Stimulated activated CD8-positive, alpha-beta memory T cell treated with anti-CD3 and anti-CD28 coated beads, Interleukin-4, amount 100 ng/mL, for 24 hours (primary cell): ENCODE measurements at places on chromosomes 2 and 18.

GRCh38 chr2:157061799-157062198, 195.7 kb upstream of the GALNT5 start:
- DNase-seq: no peak

DNA sequence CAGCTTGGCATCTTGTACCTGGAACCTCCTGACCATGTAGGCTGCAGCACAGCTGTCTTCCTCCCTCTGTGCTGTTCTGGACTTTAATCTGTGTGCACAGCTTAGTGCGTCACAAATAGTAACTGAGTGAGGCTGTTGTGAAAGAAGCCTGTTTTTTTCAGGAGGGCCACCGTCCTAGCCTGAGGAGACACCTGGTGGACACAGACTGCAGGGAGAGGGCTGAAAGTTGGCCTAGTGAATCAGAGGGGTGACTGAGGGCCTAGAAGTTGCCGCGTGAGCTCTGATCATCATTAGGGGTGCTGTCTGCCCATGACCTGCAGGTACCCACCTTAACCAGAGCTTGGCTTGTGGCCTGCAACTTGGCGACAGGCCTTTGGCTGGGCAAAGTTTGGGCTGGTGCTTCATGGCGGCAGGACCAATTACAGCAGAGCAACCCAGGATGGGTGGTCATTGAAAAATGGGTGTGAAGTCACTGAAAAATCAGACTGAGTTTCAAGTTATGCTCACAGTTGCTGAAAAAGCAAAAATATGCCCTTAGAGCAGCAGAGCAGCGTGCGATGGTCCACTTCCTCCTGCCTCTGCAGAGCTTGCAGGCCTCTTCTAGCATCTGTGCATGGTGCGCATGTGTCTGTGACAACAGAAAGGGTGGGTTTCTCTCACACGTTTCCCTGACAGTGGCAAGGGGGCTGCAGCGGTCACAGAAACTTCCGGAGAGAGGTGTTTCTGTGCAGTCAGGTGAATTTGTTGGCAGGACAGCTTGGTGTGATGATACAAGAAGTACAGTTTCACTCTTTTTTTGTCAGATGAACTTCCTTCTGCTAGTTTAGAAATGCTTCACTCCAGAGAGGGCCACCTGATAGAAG, 9.6 kb downstream of the GDF7 start:
- no peak for DNase-seq

GRCh38 chr2:200225951-200226350, 80.5 kb upstream of the SPATS2L start:
- DNase-seq: no peak

- no peak for DNase-seq
Measured at GRCh38 chr2:40511661-40512213, 59.8 kb upstream of the SLC8A1 start.

DNA sequence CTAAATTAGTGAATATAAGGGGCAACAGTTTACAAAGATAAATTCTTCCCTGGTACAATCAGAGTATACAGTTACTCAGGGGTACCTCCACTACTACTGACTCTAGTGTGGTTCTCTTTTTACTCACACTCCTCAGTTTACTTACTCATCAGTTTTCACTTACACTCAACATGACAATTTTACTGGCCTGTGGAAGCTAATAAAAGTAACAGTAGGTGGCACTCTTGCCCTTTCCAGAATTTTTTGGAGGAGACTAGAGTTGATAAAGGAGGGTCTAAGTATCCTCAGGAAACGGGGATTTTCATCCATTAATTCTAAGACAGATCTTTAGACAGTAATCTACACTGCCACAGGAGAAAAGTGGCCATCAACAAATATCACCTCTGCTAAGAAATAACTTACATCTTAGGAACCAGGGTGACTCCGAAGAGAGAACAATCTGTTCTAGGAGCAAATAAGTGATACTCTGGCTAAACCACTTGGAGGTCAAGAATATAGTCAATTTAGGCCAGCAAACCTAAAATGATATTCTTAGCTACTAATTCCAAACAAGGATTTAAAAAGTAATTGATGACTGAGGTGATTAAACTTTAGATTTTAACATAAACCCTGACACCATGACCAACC, 61.3 kb downstream of the ATL2 start:
- DNase-seq: no peak

- no peak for DNase-seq
Measured at GRCh38 chr2:73283545-73284295, 558 bp downstream of the FBXO41 start.

DNA sequence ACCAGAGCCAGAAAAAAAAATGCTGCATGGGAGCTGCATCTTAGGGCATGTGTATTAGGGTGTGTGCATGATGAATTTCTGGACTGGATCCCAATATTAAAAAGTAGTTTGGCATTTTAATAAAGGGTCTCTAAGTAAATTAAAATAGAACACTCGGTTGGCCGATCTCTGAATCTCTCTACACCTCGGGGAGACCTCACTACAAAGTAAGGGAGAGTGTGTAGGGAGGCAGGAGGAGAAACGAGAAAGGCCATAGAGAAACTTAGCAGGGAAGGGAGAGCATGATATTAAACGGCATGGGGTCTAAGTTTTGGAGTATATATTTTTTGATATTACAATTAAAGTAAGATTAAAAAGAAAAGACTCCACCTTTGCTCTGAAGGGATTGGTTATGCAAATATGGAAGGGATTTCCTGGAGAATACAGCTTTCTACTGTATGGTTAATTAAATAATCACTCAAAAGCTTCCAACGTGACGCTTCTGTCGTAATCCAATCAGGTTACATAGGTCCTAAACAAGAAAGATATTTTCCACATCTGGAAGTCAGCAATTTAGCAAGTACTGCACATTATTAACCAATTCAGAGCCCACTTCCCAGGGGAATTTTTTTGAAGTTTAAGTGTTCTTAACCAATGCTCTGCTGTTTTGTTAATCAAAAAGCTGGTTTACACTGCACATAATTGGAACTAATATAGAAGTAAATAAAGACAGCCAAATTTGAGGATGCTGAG, 1.0 kb upstream of the ZEB2 start:
- no peak for DNase-seq

- DNase-seq: no peak
Measured at GRCh38 chr2:150710916-150711315, 223.4 kb upstream of the RND3 start.

DNA sequence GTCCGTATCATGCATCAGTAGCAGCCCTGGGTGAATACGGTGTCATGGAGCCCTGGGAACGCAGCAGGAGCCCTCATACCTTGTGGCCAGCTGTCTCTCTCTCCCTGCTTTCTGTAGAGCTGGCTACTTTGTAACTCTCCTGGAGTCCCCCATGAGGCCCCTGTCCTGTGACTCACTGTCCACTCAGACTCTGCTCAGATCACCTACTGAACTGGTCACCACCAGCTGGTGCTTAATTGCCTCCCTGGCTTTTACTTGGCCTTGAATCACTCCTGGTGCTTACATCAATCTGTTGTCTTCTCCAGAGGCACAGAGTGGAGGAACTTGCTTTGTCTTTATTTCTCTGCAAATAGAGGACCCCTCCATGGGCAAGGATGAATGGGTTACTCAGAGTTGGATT, 172.7 kb downstream of the HRH4 start:
- no peak for DNase-seq

DNA sequence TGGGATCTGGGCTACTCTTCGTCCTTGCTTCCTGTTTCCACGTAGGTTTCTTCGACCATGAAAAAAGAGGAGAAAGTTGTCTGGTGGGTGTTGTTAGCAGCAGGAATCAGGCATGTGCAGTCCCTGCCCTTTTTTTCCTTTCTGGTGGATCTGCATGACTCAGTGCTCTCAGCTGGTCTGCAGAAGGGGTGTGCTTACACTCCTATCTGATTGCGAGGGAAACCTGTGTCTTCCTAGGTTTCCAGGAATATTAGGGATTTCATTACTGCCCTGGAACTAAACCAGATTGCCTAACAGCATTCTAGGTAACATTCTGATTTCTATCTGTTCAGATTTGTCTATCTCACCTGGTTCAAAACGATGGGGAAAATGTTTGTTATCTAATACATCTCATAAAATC, 174.3 kb downstream of the CCDC102B start:
- no peak for DNase-seq

DNA sequence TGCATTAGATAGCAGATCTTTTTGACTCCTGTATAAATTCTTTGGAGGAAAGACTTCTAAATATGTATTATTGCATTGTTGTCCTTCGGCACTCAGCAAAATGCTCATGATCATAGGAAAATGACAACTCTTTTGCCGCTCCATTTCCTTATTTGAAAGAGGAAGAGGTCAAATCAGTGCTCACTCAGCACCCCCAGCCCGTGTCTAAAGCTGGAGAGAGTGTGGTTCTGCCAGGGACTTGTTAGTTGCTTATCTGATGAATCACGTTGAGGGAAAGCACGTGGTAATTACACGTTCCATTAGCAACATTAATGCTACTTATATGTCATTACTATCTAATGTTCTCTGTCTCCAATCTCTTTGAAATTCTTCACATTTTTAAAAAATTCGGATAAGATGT, 46.0 kb upstream of the MBP start:
- DNase-seq: no peak

GRCh38 chr18:60111525-60111924, 211.7 kb downstream of the PMAIP1 start:
- no peak for DNase-seq

DNA sequence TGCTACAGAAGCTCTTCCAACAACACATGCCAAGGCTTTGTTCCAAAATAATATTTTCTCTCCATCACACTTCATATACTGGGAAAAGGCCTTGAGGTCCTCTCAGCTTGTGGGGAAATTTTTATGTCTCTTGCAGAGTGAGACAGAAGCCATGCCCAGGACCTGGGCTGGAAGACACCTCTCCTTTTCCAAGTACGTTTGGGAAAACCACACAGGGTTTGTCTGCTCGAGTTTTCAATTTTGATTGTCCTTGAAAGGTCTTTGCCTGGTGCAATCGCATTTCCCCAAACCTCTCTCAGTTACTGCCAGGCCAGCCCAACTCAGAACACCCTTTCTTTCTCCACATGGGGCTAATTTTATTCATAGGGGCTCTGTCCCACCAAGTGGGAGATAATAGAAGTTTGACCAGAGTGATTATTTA, 272.2 kb downstream of the OSR1 start:
- no peak for DNase-seq

- DNase-seq: no peak
Measured at GRCh38 chr2:174836995-174837390, 72.7 kb upstream of the CHRNA1 start.

- DNase-seq: no peak
Measured at GRCh38 chr2:204529795-204530463, 15.3 kb upstream of the PARD3B start.

- no peak for DNase-seq
Measured at GRCh38 chr18:65544701-65545100, 206.1 kb upstream of the CDH7 start.

- DNase-seq: no peak
Measured at GRCh38 chr2:55896633-55897032, 26.9 kb downstream of the EFEMP1 start.

- DNase-seq: no peak
Measured at GRCh38 chr2:112923967-112924338, 13.0 kb downstream of the IL37 start.

- DNase-seq: no peak
Measured at GRCh38 chr2:37894601-37895000, 30.5 kb upstream of the RMDN2 start.

- no peak for DNase-seq
Measured at GRCh38 chr2:14936426-14936825, 303.9 kb downstream of the LRATD1 start.

DNA sequence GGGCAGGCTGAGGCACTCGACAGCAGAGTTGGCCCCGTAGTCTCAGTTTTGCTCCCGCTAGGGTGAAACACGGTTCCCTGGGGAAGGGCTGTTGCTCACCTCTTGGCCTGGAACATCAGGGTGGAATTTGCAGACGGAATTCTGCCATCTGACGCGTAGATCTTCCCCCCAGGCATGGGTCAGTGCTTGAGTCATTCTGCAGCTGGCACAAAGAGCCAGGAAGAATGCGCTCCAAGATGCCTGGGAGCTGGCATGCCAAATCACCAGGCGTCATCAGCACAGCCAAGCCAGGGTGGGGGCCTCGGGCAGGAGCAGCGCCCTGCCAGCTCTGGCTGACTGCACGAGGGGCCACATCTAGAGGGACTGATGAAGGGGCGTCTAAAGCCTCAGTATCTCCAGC, 42.7 kb downstream of the ODC1 start:
- no peak for DNase-seq
